Head of caudate nucleus (tissue), 42 donors: ENCODE measurements at places on chromosomes 16 and 17.
A peak's percentile ranks its signal among the peaks of the same experiment; 100 is the strongest.

DNA sequence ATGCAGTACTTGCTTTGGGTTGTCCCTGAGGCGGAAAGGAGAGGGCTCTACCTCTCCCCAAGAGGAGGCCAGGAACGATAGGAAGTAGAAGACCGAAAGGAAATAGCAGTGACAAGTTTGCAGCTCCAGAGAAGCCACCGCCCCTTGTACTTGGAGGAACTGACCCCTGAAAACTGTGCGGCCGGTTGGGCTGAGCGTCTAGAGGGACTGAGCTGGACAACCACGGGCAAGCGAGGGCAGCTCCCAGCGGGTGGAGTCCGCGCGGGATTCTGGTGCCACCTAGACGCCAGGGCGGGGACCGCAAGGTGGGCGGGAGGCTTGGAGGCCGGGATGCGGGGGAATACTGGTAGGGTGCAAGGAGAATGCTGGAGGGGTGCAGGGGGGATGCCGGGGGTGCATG, 1.3 kb upstream of the SLC6A4 start:
- peak; percentile 58 for DNase-seq

- no peak for DNase-seq
Observed at GRCh38 chr17:63419949-63420867, 25.9 kb downstream of the CYB561 start.

DNA sequence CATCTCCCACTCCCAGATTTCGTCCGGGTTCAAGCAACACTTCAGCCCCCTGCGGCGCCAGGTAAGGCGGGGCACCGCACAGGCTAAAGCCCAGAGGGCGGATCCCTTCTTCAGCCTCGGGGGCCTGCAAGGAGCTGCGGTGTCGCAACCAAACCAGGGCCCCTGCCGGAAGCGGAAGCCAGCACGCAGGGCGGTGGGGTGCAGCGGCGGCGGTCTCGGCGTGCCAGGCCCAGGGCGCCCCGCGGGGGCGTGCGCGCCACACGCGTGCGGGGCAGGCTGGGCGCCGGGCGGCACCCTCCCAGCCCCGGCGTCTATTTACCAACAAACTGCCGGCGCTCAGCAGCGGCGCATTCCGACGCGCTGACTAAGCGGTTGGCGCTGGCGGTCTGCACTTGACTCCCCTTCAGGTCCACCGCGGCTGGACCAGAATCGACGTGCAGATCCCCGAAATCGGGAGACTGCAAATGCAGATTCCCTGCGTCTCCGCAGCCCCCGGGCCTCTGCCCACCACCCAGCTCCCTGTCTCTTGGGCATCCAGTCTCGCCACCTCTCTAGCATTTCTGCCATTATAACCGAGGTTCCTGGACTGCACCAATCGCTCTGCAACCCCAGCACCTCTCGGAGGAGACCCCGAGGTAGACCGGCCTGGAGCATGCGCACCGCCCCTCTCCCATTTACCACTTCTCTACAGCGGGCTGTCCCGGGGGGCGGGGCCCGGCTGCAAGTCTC, 421 bp upstream of the DLX4 start:
- no peak for DNase-seq

- DNase-seq: no peak
Observed at GRCh38 chr17:77611791-77612502, 346.6 kb upstream of the TNRC6C start.

DNA sequence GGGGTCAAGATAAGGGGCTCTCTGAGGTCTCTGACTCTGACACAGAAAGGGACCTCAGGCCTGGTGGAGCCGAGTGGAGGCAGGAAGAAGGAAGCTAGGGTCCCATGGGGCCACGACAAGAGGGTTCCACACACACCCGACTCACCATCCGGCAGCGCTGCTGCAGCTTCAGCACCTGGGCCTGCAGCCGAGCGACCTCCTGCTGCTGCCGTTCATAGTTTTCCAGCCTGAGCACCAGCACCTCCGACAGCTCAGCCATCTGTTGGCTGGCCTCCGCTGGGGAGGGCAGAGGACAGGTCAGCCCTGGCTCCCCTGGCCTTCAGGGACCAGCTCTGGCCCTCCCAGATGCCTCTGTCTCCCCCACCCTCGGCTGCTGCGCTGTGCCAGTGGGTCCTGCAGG, 6.4 kb downstream of the HAP1 start:
- DNase-seq: no peak

DNA sequence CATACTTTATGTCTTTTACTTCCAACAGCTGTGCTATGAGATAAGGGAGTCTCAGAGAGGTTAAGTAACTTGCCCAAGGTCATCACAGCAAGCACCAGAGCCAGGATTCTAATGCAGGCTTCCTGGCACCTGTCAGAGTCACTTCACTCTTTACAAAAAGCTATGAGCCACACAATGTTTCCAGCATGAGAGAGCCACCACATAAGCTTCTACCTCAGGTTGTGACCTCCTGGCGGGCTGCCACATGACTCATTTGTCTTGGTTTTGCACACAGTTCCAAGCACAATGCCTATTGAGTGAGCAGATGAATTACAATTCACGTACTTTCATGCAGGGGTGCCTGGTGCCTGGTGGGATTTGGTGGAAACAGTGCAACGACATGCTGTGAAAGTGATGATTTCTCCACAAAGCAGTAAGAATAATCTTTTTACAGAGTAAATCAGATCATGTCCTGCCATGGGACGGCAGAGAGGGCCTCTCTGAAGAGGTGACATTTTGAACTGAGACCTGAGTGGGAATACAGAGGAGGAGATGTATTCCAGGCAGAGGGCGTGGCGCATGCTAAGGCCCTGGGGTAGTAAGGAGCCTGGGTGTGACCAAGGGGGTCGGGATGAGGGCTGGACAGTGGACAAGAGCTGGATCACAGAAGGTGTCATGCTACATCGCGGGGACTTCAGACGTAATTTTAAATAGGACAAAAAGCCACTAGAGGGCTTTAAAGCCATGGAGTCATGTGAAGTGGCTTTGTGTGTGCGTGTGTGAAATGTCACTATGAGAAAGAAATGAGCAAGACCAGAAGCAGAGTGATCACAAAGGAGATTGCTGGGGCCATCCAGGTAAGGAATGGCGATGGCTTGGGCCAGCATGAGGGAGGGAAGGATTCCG, 53.4 kb downstream of the CACNG3 start:
- DNase-seq: peak; percentile 57

DNA sequence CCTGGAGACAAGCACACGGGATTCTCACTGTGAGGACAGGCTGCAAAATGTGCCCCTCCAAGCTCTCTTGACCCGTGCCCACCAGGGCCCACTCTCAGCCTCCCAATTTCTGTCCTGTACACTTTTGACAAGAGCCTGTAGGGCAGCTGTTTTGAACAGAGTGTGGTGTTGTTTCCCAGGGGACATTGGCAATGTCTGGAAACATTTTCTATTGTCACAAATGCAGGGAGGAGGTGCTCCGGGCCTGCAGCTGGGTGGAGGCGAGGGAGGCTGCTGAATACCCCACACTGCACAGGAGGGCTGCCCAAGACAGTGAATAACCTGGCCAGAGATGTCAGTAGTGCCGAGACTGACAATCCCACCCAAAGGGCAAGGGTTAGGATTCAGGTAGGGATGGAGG, 10.5 kb downstream of the CEP295NL start:
- no peak for DNase-seq

DNA sequence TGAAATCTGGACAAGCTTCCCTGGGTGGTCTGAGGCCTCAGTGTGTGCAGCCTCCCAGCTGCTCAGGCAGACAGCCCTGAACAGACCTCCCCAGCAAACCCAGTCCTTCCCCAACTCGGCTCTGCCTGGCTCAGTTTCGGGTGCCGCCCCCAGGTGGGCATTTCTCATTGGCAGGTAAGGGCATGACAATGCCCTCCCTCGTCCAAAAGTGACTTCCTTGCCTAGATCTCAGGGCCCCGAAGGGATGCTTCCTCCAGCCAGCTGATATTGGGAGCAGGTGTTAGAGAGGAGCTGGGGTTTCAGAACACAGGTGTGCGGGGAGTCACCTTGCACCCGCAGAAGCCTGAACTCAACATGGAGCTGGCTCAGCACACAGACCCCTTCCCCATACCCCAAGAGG, 3.8 kb upstream of the PPL start:
- DNase-seq: no peak

GRCh38 chr16:30535777-30536190, 1.1 kb upstream of the ZNF747 start:
- peak; percentile 50 for DNase-seq

- no peak for DNase-seq
Observed at GRCh38 chr16:88633684-88634140, 4.7 kb upstream of the IL17C start.

DNA sequence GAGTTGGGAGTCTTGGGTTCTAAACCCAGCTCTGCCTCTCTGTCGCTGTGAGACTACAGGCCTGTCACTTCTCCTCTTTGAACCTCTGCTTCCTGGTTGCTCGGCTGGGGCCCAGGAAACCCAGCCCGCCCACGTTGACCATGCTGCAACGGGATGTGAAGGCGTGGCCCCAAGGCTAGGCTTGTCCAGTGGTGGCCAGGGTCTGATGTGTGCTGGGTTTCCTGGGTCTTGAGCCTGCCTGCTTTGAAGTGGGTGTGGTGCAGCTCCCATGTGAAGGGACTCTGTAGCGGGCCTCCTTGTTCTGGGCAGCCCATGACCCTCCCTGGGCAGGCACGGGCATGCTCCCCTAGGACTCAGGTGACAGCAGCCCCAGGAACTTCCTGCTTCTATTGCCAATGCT, 82.3 kb downstream of the SDR42E1 start:
- no peak for DNase-seq

DNA sequence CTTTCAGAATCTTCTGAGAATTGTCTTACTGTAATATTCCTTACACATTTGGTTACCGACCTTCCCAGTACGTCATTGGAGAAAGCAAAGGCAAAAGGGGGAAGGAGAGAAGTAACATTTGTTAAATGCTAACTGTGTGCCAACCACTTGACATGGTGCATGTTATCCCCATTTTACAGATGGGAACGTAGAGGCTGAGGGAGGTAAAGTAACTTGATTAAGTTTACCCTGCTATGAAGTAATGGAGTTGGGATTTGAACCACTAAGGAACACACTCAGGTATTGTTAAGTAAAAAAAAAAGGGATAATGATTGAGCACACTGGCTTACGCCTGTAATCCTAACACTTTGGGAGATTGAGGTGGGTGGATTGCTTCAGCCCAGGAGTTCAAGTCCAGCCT, 156.4 kb downstream of the PRKCA start:
- no peak for DNase-seq

DNA sequence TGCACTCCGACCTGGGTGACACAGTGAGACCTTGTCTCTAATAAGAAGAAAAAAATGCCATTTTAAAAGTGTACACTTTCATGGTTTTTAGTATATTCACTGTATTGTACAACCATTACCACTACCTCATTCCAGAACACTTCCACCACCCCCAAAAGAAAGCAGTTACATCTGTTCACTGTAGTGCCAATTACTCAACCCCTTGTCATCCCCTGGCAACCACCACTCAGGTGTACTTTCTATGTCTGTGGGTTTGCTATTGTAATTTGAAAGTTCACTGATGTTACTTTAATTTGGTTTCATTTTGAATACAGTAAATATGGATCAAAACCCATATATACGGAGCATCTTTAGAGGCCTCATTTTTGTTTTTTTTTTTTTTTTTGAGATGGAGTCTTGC, 6.1 kb downstream of the ZG16 start:
- DNase-seq: no peak

- DNase-seq: no peak
Observed at GRCh38 chr17:56751145-56751738, 82.5 kb downstream of the C17orf67 start.

- DNase-seq: peak; percentile 51
Observed at GRCh38 chr17:58755577-58756245, at the start of gene PPM1E. PPM1E (plus strand) TSS chr17:58755854.

DNA sequence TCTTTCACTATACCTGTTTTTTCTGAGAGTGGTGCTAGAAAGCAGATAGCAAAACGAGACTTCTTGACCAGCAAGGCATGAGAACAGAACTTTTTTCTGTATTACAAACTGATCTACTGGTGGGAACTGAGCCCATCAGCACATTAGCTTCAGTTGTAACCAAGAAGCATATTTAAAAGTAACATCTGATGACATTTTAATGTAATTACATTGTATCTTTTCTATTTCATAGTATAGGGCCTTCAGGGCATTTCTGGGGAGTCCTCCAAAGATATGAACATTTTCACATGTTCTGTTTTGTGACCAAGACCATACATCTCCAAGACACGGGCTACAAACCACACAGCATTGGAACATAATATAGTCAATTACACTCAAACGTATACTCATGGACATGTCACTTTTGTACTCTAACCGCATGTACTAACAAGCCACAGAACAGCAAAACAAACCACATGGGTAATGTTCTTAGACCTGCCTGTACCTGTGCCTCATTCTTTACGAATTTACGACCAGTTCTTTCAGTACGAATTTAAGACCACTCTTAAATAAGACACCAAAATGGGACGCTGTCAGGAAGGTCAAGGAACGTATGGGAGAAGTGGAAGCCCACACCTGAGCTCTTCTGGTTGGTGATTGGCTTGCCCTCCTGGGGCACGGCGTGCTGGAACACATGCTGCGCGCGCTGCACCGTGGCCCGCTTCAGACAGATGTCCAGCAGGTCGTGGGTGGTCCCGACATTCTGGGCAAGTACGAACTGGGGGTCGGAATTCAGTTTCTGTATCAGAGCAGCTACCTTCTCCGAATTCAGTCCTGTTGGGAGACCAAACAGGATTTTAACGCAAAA, 825 bp downstream of the BLMH start:
- peak; percentile 34 for DNase-seq

DNA sequence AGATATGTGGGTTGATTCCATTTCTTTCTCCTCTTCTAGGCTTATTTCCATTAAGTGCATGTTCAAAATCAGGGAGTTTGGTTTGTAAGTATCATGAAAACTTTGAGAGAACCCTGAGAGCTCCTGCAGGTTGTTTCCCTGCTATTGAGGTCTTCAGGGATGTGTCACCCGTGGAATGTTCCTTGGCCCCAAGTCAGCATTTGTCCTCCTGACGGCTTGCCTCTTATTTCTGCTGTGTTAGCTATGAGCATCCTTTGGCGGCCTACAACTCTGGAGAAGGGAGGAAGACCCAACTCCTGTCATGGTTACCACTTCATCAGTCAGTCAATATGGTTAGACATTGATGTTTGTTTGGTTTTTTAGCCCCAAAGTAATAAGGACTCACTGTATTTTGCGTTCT, 180.8 kb downstream of the FTO start:
- no peak for DNase-seq

- DNase-seq: no peak
Observed at GRCh38 chr17:73288534-73289302, 23.1 kb downstream of the CDC42EP4 start.

GRCh38 chr17:83150369-83151055, 71.1 kb downstream of the METRNL start:
- DNase-seq: no peak

DNA sequence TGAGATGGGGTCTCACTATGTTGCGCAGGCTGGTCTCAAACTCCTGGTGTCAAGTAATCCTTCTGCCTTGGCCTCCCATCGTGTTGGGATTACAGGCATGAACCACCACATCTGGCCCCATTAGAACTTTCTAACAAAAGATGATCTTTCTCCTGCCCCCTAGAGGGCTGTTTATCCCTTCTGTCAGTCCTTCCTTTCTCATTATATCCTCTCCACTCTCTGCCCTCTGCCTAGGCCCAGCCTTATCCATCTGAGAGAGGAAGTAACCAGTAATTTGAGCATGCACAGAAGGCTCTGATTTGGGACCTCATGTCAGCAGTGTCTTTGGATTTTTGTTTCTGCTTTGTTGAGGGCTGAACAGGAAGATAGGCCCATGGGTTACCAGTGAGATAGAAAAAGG, 4.4 kb upstream of the DHX40 start:
- no peak for DNase-seq

GRCh38 chr16:73792199-73793020, 504.2 kb upstream of the PSMD7 start:
- DNase-seq: no peak
